Stimulated activated CD8-positive, alpha-beta memory T cell treated with anti-CD3 and anti-CD28 coated beads, Interleukin-7, amount 100 ng/mL, for 24 hours (primary cell): ENCODE measurements at places on chromosomes 6 and 20.

GRCh38 chr6:6315660-6316059 is 4.8 kb downstream of the F13A1 start:
- DNase-seq, result no peak

- DNase-seq, result no peak
Observed at GRCh38 chr6:28446818-28447511, 3.7 kb upstream of the ZSCAN23 start.

GRCh38 chr20:1206366-1207148 is 3.3 kb downstream of the C20orf202 start:
- no peak for DNase-seq

DNA sequence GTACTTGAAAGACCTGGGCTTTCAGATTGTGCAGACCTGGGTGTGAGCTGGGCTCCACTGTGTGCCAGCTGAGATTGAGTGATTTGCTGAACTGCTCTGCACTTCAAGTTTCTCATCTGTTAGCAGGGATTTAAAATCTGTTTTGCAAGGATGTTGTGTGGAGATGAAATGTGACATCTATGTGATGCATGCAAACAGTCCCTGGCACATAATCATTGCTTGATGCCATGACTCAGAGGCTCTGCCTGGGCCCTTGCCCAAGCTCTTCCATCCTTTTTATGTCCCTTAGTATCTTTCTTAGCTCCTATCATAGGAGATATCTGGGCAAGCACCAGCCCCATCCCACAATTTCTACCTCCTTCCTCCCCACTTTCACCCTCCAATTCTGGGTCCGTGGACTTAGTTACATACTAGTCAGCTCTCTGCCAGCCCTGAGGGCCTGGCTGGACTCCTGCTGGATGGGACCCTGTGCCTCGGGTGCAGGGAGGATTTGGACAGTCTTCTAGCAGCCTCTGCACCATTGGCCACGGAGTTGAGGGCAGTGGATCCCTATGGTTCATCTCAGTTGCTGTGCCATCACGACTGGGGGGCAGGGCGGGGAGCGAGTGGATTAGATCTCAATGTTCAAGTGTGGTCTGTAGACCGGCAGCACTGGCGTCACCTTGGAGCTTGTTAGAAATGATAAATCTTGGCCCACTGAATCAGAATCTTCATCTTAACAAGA is 103.6 kb downstream of the MAP3K7 start:
- DNase-seq, result no peak

DNA sequence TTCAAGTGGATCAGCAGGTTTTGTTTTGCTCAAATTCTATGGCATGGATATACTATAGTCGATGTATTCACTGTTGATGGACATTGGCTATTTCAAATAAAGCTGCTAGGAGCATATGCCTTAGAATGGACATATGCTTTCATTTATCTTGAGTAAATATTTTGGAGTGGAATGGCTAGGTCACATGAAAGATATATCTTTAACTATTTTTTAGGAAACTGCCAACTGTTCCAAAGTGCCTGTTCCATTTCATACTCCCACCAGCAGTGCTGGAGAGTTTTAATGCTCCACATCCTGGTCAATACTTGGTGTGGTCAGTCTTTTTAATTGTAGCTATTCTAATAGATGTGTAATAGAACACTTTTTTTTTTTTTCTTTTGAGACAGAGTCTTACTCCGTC is 81.1 kb upstream of the PIM1 start:
- no peak for DNase-seq

GRCh38 chr6:127737768-127738167 is 160.8 kb downstream of the C6orf58 start:
- no peak for DNase-seq

- no peak for DNase-seq
Observed at GRCh38 chr6:44951253-44951747, 376.8 kb upstream of the RUNX2 start.

DNA sequence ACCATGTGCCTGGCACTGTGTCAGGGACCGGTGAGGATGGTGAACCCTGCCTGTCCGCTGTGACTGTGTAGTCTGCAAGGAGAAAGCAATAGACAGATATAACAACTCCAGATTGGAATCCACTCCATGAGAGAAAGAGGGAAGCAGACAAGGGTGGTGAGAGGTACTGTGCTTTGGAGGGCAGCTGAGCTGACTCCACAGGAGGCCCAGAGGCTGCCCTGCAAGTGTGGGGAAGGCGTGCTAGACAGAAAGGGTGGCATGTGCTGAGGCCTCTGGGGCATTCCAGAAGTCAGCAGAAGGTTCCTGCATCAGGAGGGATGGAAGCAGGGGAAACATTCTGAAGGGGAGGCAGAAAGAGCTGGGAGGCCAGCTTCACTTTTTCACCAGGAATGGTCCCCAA is 39.3 kb upstream of the APCDD1L start:
- DNase-seq, result no peak

DNA sequence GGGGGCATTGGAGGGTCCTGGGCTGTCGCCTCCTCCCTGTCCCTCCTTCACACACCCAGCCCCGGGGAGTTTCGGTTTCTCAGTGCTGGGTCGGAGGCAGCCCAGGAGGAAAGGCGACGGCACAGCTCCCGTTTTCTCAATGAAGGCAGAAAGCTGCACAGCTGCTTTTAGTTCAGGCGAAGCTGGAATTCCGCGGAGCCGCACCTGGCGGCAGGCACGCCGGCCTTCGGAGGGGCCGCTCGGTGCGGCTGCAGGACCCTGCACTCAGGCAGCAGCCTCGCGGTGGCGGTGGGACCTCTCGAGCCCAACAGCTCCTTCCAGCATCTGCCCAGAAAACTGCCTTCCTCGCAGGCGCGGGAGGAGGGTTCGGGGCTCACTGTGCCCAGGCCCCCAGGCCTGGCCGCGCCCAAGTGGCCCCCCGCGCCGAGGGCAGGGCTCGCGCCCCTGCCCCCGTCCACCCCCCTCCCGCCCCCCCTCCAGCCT is 4.6 kb downstream of the FOXQ1 start:
- DNase-seq, result no peak

GRCh38 chr20:43744966-43745730 is 18.3 kb upstream of the GTSF1L start:
- DNase-seq, result no peak

DNA sequence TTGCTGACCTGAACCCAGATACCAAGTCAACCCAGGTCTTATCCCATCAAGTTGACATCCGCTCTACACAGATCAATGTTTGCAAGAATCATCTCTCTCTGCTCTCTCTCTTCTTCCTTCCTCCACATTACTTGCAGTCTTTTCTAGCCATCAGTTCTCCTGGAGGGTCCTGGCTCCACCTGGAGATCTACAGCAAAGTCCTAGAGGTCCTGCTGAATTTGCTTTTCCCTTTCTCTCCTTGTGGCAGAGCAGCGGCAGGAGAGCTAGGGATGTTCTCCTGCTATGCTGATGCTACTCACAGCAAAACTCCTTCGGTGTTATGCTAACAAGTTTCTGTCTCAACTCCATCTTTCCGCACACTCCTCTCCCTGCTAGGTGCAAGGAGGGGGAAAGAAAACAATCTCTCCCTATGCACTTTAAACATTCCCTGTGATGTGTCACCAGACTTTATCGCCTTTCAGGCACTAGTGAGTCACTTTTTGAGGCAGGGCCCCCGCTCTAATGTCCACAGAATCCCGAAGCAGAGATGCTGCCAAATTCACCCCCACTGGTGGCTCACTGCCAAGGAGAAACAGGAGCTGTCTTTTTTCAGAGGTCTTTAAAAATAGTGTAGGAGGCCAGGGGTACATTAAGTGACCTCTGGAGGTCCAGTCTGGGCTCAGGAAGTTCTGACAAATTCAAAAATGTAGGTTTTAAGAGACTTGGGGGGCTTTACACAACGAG is 62.6 kb downstream of the FAM50B start:
- DNase-seq, result no peak

DNA sequence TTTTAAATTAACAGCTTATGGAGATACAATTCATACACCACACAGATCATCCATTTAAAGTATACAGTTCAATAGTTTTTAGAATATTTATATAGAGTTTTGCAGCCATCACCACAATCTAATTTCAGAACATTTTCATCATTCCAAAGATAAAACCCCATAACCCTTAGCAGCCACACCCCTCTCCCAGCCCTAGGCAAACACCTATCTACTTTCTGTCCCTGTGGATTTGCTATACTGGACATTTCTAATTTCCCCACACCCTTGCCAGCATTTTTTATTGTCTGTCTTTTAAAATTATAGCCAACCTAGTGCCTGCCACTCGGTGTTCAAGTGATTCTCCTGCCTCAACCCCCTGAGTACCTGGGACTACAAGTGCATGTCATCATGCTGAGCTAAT is 23.0 kb upstream of the AKAP7 start:
- DNase-seq, result no peak

GRCh38 chr6:89574910-89575561 is 63.5 kb downstream of the LYRM2 start:
- DNase-seq, result no peak

DNA sequence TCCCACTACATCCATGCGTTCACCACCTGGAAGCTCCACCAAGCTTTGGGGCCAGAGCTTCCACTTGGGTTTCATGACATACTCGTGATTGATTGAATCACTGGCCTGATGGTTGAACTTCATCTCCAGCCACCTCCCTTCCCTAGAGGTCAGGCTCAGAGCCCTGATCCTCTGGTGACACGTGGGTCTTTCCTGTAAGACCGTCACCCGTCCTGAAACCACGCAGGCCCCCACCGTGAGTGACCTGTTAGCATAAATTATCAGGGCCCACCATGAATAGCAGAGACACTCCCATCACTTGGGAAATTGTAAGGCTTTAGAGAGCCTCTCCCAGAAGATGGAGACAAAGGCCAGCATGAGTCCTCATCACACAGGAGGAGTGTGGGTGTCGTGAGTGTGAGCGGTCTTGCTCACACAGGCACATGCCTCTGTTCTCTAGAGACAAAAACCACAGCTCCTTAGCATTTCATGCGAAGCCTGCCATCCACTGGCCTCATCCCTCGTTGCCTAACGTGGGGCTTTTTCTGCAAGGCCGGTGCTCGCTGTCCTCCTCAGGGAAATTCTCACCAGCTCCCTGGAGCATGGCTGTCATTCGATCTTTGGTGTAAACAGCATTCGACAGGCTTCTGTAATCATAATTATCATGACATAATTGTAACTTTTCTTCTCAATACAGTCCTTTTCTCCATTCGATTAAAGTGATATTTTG is 65.1 kb upstream of the DUSP22 start:
- DNase-seq, result no peak

DNA sequence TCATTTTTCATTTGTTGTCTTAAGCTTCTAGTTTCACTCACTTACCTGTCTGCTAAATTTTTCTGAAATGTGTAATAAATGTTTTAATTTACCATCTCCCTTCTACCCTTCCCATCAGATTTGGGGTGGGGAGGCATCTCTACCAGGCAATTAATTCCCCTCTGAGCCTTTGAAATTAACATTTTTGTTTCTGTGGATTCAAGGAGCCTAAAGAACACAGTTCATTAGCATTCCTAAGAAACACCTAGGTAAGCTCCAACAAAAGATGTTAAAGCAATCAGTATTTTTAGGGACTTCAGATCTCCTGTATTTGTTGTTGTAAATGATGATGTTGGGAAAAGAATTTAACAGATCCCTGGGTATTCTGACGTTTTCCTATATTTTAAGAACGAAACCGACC is 6.6 kb downstream of the TOP1 start:
- no peak for DNase-seq

DNA sequence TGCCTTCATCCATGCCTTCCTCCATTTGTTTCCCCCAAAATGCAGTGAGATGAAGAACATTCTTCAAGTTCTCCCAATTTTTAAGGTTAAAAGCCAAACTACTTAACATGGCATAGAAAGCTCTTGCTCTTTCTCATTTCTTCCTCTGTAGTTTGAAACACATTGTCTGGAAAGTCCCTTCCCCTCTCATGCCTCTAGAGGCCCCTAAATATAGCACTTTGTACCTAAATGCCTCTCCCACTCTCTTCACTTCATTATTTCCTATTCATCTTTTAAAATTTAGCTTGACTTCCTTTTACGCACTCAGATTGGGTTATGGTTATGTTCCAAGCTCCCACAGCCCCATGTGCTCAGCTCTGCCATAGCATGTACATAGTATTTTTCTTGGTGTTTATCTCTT is 389.3 kb downstream of the HDGFL1 start:
- DNase-seq, result no peak

DNA sequence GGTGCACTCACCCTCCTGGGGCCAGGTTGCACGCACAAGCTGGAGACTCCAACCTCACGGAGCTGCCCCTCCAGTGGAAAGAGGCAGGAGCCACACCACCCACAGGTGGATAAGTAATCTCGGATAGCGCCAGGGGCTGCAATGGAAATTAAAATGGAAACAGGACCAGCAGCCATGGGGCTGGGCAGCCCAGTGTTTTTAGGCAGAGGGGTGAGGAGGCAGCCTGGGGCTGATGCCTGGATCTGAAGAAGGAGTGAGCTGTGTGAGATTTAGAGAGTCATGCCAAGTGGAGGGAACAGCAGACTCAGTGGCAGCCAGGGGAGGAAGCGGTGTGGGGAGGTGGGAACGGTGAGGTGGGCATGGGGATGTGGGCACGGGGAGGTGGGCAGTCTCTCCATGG is 275.6 kb downstream of the SMOC2 start:
- no peak for DNase-seq

- DNase-seq, result no peak
Observed at GRCh38 chr20:47783828-47784598, 1.3 kb downstream of the SULF2 start.

GRCh38 chr6:136244061-136244616 is 6.0 kb downstream of the MTFR2 start:
- DNase-seq, result no peak

DNA sequence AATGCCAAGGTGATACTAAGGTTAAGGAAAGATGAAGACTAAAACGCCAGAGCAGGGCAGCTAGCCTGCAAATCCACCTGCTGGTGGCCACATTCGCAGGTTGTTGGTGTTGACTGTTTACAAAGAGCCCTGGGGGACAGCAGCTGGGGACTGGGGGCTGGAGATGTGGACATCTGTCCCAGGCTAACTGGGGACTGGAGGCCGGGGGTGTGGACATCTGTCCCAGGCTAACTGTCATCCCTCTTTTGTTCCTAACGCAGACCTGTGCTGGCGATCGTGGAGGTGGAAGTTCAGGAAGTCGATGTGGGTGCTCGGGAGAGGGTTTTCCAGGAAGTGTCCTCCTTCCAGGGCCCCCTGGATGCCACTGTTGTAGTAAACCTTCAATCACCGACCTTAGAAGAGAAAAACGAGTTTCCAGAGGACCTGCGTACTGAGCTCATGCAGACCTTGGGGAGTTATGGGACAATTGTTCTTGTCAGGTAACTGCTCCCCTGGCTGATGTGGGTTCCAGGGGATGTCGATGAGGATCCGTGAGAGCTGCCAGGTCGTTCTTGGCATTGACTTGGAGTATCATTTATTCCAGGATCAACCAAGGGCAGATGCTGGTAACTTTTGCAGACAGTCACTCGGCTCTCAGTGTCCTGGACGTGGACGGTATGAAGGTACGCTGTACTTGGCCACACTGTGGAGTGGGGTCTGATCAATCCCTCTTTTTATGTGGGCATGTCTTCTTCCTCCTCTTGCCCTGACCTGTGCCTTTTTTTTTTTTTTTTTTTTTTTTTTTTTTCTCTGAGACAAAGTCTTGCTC is 87.0 kb downstream of the SERAC1 start:
- DNase-seq, result no peak

- DNase-seq, result no peak
Observed at GRCh38 chr6:11364971-11365397, 132.5 kb upstream of the NEDD9 start.
